ENCODE measurements at places on chromosomes 2 and 18. TPM values are rescaled to one million over a fixed set of nuclear protein-coding genes. Genes with fewer than 3 reads are reported as not detected.

Gene POTEI
- total RNA-seq: not detected

Gene SP5
- not detected for total RNA-seq

Gene COL3A1
- 0.25 TPM for total RNA-seq

Gene DSG4
- 0.02 TPM for total RNA-seq

Gene SLC14A1
- total RNA-seq: not detected

Gene POTEJ
- total RNA-seq: not detected

Gene CDK5R2
- total RNA-seq: 2.5 TPM

Gene CHST10
- 15.8 TPM for total RNA-seq

Gene CPO
- total RNA-seq: not detected

Gene IL1R2
- total RNA-seq: 0.71 TPM

Gene PAPOLG
- total RNA-seq: 10.4 TPM

Gene UNC80
- total RNA-seq: not detected

Gene GKN1
- 0.72 TPM for total RNA-seq

Gene C1GALT1C1L
- 2.2 TPM for total RNA-seq

Gene SLC5A7
- not detected for total RNA-seq

Gene OTX1
- 4.3 TPM for total RNA-seq

Gene RPL31
- total RNA-seq: 2,173 TPM

Gene ABCG5
- not detected for total RNA-seq

Measured in A549 treated with DMSO at 1 μM for 4 hours (cell line).